Colonic mucosa (tissue), 4 donors: ENCODE measurements at places on chromosomes 12 and 14. TPM values are rescaled to one million over a fixed set of nuclear protein-coding genes. Genes with fewer than 3 reads are reported as not detected.

- no peaks in the 10 kb centered on the region for H3K27me3 ChIP-seq
- no peaks in the 10 kb centered on the region for H3K4me1 ChIP-seq
- peak within 1 kb of the TSS; percentile 23 for H3K27ac ChIP-seq
- no peaks in the 10 kb centered on the region for H3K36me3 ChIP-seq
- no peak within 1 kb of the TSS for H3K4me3 ChIP-seq
These were observed at the start of gene C3AR1 for GRCh38 chr12:8065991-8066594. Gene C3AR1, minus strand, starts transcription at chr12:8066359. Its CDS starts 6,174 bp downstream, at chr12:8060185.

- no peaks in the 10 kb centered on the region for H3K4me1 ChIP-seq
- H3K4me3 ChIP-seq: no peak overlapping the region
- no peaks in the 10 kb centered on the region for H3K36me3 ChIP-seq
- H3K27me3 ChIP-seq: no peaks in the 10 kb centered on the region
- H3K27ac ChIP-seq: no peak overlapping the region
These were observed 40.2 kb downstream of the RTN1 start for GRCh38 chr14:59830338-59830734.

- H3K36me3 ChIP-seq: no peaks in the 10 kb centered on the region
- DNase-seq: no peak
- no peak overlapping the region for H3K27ac ChIP-seq
- H3K4me1 ChIP-seq: no peaks in the 10 kb centered on the region
- no peak overlapping the region for H3K4me3 ChIP-seq
- H3K27me3 ChIP-seq: no peaks in the 10 kb centered on the region
These were observed 129.8 kb downstream of the PIK3C2G start for GRCh38 chr12:18391151-18391550.

EGLN3 gene
- 292 TPM for total RNA-seq

SRRM4 gene
- 0.27 TPM for total RNA-seq

DNA sequence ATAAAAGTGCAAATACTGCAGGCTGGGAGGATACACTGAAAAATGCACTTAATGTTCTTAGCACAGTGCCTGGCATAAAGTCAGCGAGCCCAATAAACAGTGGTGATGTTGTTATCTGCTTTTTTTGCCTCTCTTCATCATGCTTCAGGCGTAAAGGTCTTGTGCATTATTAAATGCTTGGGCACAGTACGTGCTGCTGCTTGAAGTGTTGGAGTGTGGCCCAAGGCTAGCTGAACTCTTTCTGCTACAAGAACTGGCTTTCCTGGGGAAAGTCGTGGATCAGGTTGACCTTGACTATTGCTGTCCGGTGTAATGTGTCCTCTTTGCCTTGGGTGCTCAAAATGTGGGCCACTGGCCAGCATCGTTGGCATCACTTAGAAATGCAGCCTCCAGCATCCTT lies 43.0 kb downstream of the SMOC1 start:
- no peaks in the 10 kb centered on the region for H3K27me3 ChIP-seq
- H3K27ac ChIP-seq: no peak overlapping the region
- H3K36me3 ChIP-seq: no peaks in the 10 kb centered on the region
- DNase-seq: no peak

GRCh38 chr12:27336282-27336653 lies 3.6 kb downstream of the BMAL2 start:
- H3K27me3 ChIP-seq: no peaks in the 10 kb centered on the region
- no peak overlapping the region for H3K4me3 ChIP-seq
- H3K4me1 ChIP-seq: no peaks in the 10 kb centered on the region
- no peak for DNase-seq
- H3K36me3 ChIP-seq: no peaks in the 10 kb centered on the region

DNA sequence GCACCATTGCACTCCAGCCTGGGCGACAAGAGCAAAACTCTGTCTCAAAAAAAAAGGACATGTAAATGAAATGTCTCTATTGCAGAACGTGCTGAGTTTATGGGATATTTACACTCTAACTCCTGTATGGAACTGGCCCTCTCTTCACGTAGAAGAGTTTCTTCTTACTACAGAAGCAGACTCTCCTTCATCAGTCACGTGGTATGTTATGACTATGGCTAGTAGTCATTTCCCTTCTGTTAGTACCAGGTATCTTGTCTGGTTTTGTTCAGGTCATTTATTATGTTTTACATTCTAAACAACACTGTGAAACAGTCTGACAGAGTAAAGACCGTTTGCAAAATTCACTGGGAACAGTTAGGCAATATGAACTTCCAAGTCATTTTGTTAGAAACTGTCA lies 20.3 kb downstream of the KNTC1 start:
- H3K4me3 ChIP-seq: no peak overlapping the region
- H3K4me1 ChIP-seq: no peaks in the 10 kb centered on the region
- no peaks in the 10 kb centered on the region for H3K36me3 ChIP-seq
- DNase-seq: no peak

- no peaks in the 10 kb centered on the region for H3K4me1 ChIP-seq
- no peaks in the 10 kb centered on the region for H3K36me3 ChIP-seq
- DNase-seq: no peak
- no peak overlapping the region for H3K27ac ChIP-seq
- no peak overlapping the region for H3K4me3 ChIP-seq
These were observed 281.0 kb upstream of the RGS6 start for GRCh38 chr14:71651228-71651627.

DNA sequence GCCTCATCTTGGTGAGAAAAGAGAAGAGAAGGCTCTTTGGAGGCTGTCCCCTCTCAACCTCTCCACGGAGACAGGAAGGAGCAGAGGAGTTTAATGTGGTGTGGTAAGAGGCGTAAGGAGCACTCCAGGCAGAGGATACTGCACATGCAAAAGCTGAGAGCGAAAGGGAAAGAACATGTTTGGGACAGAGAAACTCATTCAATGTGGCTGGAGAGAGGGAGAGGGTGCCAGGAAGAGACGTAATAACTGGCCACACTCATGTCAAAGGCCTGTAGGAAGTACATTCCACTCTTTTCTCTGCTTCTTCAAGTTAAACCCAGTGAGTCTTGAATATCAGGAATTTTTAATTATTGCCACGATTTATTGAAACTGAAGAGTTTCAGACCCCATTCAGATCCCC lies 12.0 kb downstream of the VDR start:
- H3K27me3 ChIP-seq: no peaks in the 10 kb centered on the region
- DNase-seq: peak; percentile 15
- H3K27ac ChIP-seq: no peak overlapping the region
- no peaks in the 10 kb centered on the region for H3K36me3 ChIP-seq
- H3K4me3 ChIP-seq: no peak overlapping the region

ACSM4 gene
- not detected for total RNA-seq

PLBD1 gene
- total RNA-seq: 85.0 TPM

FCF1 gene
- 42.2 TPM for total RNA-seq

DNA sequence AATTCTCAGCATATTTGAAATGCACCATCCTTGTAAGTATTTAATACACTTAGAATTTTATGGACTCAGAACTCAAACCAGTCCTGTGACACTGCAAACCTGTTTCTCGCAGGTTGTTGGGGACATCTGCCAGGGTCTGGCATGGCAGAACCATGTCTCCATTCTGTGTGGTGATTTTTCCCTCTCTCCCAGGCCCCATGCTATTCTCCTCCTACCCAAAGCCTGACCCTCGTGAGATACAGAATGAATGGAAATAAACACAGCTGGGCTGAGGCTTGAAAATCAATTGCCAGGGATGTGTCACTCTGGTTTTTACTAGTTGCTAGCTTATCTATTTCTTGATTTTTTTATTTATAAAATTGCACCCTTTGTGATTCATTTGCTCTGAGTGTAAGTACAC lies 19.8 kb downstream of the TPH2 start:
- no peaks in the 10 kb centered on the region for H3K4me1 ChIP-seq
- H3K36me3 ChIP-seq: no peaks in the 10 kb centered on the region
- H3K27ac ChIP-seq: no peak overlapping the region
- DNase-seq: no peak
- no peak overlapping the region for H3K4me3 ChIP-seq

DNA sequence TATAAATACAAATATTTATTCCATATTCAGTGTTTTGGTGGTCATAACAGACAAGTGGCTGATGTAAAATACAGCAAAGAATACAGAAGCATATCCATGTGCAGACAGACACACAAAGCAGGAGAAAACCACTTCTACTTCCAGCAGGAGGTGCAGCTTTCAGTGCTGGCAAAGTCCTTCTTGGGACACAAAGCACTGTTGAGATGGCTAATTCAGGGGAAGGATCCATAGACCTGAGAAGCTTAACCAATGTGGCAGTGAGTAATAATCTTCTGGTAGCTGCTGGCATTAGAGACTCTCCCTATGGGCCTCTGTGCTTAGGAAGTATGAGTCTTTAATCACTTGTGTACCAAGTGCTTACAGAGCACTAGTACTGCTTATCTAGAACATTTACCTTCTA lies 26.8 kb downstream of the AMN1 start:
- no peaks in the 10 kb centered on the region for H3K36me3 ChIP-seq
- H3K27ac ChIP-seq: no peak overlapping the region
- no peaks in the 10 kb centered on the region for H3K27me3 ChIP-seq
- no peak for DNase-seq

DNA sequence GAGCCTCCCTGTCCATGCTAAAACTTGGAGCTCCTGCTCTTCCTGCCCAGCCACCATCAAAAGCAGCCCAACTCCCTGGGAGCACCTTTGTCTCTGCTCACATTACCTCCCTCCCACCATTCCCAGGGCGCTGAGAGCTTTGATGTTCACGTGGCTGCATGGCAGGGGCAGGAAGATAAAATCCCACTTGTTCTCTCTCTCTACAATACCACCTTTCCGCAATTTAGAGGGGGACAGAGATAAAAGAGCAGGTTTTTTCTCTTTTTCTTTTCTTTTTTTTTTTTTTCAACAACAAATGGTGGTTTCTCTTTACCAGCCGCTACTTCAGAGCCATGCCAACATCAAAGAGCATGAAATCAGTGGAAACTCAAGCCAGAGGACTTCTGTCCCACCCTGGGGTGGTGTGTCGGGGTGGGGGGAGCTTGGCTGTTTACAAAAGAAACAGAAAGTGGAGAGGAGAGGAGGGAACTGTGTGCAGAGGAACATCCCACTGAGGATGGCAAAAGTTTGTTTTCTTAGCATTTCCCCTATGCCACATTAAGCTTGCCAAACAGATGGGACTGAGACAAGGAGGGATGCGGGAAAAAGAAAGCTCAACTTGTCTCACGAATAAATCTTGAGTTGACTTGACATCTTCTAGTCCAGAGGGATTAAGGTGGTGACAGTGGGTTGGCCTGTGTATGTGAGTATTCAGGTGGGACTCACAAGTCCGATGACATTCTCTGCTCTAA lies 103.7 kb upstream of the NUDT4 start:
- no peaks in the 10 kb centered on the region for H3K27me3 ChIP-seq
- no peak overlapping the region for H3K27ac ChIP-seq
- H3K36me3 ChIP-seq: no peaks in the 10 kb centered on the region
- H3K4me1 ChIP-seq: no peaks in the 10 kb centered on the region
- DNase-seq: no peak

GRCh38 chr12:51917746-51918453 lies 10.6 kb downstream of the ACVRL1 start:
- no peak overlapping the region for H3K4me3 ChIP-seq
- peaks cover 8% of the 10 kb centered on the region for H3K36me3 ChIP-seq
- H3K4me1 ChIP-seq: peaks cover 1% of the 10 kb centered on the region
- no peak for DNase-seq
- no peak overlapping the region for H3K27ac ChIP-seq
- H3K27me3 ChIP-seq: no peaks in the 10 kb centered on the region

TMEM179 gene
- total RNA-seq: not detected

DNA sequence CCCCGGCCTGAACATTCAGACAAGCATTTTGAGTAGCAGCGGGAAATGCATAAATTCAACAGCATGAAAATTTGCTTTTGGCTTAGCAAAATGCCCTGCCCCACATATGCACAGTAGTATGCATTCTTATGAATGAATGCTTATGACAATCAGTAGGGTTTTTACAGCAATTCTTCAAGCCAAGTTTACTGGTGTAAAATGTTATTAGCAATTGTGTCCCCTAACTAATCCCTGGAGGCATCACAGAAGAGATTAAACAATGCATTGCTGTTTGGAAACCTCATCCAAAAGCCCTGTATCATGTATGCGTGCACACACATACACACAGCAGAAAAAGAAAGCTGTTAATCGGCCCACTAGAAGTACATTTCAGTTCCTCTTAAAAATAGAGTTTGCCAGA lies 406.5 kb downstream of the LRIG3 start:
- H3K4me3 ChIP-seq: no peak overlapping the region
- H3K36me3 ChIP-seq: no peaks in the 10 kb centered on the region
- H3K27me3 ChIP-seq: no peaks in the 10 kb centered on the region
- no peak overlapping the region for H3K27ac ChIP-seq

- no peaks in the 10 kb centered on the region for H3K36me3 ChIP-seq
- no peak overlapping the region for H3K4me3 ChIP-seq
- no peaks in the 10 kb centered on the region for H3K27me3 ChIP-seq
- no peak overlapping the region for H3K27ac ChIP-seq
- H3K4me1 ChIP-seq: no peaks in the 10 kb centered on the region
- DNase-seq: no peak
These were observed 175.2 kb upstream of the GRIN2B start for GRCh38 chr12:14156606-14157005.

PIWIL1 gene
- not detected for total RNA-seq

- no peaks in the 10 kb centered on the region for H3K36me3 ChIP-seq
- DNase-seq: no peak
- no peaks in the 10 kb centered on the region for H3K4me1 ChIP-seq
- H3K4me3 ChIP-seq: no peak overlapping the region
These were observed 738.7 kb downstream of the C12orf50 start for GRCh38 chr12:87290505-87290904.

- H3K4me1 ChIP-seq: no peaks in the 10 kb centered on the region
- no peaks in the 10 kb centered on the region for H3K36me3 ChIP-seq
- no peak for DNase-seq
- H3K4me3 ChIP-seq: no peak overlapping the region
- no peaks in the 10 kb centered on the region for H3K27me3 ChIP-seq
These were observed 225.5 kb downstream of the CCDC91 start for GRCh38 chr12:28415755-28416154.

- no peak overlapping the region for H3K4me3 ChIP-seq
- H3K27ac ChIP-seq: no peak overlapping the region
- H3K4me1 ChIP-seq: no peaks in the 10 kb centered on the region
- DNase-seq: no peak
These were observed 69.1 kb upstream of the HOXC13 start for GRCh38 chr12:53869500-53869899.

SLC24A4 gene
- 0.17 TPM for total RNA-seq

KIF26A gene
- total RNA-seq: 20.0 TPM

- no peaks in the 10 kb centered on the region for H3K27me3 ChIP-seq
- no peak overlapping the region for H3K4me3 ChIP-seq
- no peaks in the 10 kb centered on the region for H3K4me1 ChIP-seq
- H3K36me3 ChIP-seq: no peaks in the 10 kb centered on the region
- H3K27ac ChIP-seq: no peak overlapping the region
These were observed 22.9 kb upstream of the AKAP5 start for GRCh38 chr14:64442300-64442988.

SLC7A7 gene
- total RNA-seq: 2.7 TPM

PARPBP gene
- 23.7 TPM for total RNA-seq
